ENCODE measurements at places on chromosomes 1 and 21.

GRCh38 chr1:235881930-235882700 is 15.4 kb upstream of the LYST start:
- no peak for DNase-seq

DNA sequence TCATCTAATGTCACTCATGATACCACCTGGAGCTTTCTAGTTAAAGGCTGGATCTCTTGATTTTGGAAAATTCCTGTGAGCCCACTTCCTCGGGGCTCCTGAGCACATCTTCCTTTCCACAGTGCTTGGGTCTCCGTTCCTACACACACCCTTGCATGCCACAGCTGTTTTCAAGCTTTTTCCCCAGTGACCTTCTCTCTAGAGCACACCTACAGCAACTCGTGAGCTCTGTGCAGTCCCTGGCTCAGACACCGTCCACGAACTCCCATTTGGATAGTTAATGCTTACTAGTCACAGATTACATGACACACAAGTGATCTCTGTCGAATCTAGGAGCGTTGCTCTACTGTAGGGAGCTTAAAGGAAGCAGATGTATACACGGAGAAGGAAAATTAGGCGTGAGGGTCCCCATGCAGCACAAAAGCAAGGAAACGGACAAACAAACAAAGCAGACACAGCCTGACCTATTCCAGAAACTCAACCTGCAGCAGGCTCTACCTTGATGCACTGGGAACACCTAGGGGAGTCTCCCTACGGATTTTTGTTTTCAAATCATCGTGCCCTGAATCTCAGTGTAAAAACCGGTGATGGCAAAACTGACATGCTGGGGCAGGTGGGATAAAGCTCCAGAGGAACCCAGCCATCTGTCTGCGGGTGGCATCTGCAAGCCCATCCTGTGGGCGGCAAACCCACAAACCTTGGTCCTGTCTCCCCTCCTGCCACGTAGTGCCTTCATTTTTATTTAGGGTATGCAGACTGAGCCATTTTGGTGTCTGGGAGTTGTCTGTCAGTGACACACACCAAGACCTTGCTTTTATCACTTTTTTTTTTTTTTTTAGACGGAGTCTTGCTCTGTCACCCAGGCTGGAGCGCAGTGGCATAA is 177.8 kb downstream of the RUNX1 start:
- DNase-seq, result no peak

DNA sequence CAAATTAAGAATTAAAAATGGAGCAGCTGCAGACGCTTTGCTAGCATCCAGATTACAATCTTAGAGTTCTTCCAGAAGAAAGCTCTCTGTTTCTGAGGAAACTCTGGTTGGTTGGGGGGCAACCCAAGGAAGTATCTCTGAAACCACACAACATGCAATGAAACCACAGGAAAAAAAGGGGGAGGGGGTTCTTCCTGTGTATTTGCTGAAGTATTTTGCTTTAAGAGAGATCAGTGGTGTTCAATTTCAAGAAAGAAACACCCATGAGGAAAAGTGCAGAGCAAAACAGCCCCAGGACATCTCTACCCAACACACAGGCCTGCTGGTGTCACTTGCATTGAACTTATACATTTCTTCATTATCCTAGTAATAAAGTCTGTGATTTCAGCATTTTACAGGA is 19.7 kb upstream of the TIAM1 start:
- no peak for DNase-seq

- DNase-seq, result peak; percentile 93
Observed at GRCh38 chr1:43329995-43330751, 7.4 kb upstream of the MPL start.

GRCh38 chr1:26477446-26478152 is 5.4 kb downstream of the HMGN2 start:
- no peak for DNase-seq

- DNase-seq, result no peak
Observed at GRCh38 chr1:110787328-110788071, 85.4 kb upstream of the CD53 start.

DNA sequence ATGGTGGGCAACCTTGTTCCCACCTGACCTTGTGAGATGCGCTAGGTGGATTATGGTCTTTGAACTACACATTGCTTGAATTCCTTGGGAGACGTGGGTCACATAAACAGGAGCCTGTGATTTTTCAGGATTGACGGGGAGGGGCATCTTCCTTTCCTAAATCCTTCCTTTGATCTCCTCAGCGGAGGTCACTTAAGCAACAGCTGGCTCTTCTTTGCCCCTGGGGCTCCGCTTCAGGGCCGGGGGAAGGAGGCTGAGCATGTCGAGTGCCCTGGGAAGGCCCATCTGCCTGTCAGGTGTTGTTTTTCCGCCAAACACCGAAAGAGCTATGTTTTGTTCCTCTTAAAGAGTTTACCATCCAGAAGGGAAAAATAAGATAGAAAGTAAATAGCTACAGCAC is 40.6 kb downstream of the KIF26B start:
- no peak for DNase-seq

GRCh38 chr1:33616780-33617179 is 144.3 kb downstream of the ZSCAN20 start:
- DNase-seq, result no peak

Data from lung microvascular endothelial cell (primary cell).